ENCODE measurements at places on chromosomes 16 and 17.

DNA sequence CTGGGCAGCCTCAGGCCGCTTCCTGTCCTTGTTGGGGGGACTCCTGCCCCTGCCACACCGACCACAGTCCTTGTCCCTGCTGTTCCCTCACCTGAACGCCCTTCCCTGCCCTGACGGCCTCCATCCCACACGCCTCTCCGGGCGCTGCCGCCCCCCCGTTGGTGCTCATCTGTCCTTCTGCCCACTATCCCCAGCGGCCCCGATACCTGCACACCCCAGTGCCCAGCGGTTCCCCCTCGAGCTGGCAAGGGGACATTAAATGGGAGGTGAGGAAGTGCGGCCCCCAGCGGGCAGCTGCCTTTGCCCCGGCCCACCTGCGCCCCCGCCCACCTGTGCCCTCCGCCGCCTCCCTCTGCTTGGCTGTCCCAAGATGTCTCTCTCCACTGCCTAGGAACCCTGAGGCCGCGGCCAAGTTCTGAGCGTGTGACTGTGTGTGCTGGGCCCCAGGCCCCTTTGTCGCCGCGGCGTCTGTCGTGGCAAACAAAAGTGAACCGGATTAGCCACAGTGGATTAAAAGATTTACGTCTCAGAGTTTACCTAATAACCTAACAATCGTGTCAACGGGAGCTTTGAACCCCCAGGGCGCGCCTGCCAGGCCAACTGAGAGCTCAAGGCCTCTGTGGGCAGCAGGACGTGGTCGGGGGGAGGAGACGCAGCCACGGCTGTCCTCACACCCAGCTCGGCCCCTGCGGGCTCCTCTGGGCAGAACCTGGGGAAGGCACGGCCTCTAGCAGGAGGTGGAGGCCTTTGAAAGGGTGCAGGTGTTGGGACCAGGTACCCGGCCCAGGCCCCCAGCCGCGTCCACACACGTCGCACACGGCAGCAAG is 7.6 kb upstream of the AXIN1 start:
- no peak for DNase-seq

DNA sequence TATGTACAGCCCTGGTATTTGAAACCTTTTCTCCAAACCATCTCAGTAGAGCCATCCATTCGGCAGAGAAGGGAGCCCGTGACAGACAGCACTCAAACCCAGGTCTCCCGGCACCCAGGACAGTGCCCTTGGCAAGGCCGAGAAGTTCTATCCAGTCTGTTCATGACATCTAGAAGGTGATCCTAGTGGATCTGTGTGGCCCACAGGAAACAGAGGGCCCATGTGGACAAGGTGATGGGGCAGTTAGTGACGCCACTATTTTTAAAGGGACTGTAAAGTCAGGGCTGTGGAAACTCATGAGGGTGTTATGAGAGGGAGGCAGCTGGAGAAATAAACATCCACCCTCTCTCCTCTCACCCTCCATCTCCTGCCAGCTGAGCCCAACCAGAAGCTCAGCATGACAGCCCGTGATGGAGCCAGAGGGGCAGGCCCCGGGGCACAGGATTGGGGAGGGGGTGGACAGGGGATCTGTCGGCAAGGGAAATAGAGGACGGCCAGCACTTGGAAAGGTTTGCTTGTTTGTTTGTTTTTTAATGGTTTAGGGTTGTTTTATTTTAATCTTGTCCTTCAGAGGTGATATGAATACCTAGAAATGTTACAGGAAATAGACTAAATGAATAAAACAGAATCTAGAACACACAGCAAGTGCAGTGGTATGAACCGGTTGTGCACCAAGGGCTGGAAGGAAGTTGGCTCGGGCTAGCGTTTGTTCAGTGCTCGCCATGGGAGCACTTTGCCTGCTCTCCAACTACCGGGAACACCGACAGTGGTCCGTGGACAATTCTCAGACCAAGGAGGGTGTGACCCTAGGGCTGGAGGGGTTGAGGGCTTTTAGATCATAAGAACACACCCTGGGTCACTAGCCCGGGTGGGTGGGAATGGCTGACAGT is 17.1 kb downstream of the MYLK3 start:
- no peak for DNase-seq

DNA sequence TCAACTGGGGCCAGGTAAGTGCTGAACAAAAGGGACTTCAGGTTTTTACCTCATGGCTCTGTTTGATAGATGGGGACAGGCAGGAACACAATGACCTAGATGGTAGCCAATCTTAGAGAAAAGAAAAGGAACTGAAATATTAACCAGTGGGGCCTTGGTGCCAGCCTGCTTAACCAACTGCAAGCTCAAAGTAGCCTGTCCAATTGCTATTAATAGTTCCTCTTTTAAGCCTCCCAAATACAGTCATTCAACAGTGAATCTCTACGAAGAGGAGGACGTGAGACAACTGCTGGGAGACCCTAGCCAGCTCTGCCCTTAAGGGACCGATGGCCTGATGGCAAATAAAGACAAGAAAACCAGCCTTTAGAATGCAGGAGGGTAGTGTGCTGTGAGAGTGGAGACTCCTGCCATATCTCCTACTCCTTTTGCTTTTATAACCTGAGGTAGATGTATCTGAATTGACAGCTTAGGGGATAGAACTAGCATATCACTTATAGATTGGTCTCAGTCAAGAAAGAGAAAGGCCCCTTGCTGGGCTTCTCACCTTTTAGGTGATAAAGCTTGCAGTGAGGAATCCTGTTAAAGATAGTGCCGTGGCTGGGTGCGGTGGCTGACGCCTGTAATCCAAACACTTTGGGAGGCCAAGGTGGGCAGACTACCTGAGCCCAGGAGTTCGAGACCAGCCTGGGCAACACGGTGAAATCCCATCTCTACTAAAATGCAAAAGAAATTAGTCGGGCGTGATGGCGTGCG is 28.3 kb downstream of the ARSG start:
- no peak for DNase-seq

GRCh38 chr16:1715220-1715619 is 9.2 kb downstream of the MAPK8IP3 start:
- no peak for DNase-seq

GRCh38 chr17:76527430-76528111 is 9.9 kb downstream of the CYGB start:
- no peak for DNase-seq

DNA sequence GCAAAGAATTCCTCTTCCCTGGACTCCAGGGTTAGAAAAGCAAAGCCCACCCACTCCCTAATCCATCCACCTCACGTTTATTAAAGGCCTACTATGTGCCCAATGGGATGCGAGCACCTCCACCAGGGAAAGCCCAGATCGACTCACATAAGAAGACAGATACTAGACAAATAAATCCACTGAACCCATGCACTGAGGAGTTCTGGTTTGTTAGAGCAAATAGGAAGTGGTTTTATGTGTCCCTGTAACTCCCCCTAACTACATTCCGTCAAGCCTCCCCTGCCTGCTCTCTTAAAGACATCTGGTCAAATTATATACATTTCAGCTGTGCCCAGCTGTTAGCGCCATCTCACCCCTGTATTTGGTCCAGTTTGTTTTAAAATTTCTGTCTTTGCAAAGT is 218.5 kb upstream of the RPL38 start:
- no peak for DNase-seq

DNA sequence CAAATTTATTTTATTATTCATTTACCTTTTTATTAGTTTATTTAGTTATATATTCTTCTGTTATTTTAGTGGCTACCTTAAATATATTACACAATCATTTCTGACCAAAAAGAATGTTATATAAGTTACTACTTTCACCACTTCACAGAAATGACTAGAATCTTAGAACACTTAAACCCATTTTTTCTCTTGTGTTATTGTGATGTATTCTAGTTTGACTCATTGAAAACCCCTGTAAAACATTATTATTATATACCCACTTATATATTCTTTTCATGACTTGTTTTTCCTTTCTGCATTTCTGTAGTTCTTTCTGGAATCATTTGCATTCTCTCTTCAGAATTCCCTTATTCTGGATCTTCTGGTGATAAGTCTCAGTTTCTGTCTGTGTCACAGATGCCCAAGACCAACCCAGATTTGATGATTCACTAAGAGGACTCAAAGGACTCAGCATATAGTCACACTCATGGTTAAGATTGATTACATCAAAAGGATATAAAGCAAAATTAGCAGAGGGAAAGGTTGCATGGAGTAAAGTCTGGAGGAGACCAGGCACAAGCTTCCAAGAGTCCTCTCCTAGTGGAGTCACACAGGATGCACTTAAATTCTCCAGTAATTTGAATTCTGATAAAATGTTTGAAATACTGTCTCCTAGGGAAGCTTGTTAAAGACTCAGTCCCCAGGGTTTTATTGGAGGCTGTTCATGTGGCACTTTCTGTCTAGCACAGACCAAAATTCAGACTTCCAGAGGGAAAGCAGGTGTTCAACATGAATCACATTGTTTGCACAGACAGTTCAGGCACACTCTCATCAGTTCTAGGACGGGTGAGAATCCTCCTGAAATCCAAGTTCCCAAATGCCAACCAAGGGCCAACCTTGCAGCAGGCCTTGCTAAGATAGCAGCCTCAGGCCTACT is 7.7 kb downstream of the GINS3 start:
- DNase-seq = no peak

DNA sequence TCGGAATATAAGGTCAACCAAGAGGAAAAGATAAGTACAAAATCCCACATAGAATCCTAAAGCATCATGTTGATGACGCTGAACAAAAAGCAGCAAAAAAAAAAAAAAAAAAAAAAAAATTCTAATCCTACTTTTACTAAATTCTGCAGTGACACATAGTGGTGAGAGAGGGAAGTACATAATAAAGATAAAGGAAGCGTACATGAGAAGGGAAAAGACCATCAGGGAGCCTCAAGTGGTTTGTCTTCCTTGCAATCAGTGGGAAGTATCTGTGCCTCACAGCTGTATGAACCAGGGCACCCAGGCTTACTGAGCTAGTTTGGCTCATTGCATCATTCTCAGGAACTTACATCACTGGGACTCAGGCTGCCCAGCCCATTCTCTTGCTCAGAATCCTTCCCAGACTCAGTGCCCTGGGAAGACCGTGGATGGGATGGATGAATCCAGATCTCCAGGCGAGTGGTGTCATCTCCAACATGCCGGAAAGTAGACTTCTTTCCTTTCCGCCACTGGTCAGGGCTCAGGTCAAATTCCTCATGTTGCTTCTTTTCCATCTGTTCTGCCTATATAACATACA is 21.2 kb downstream of the SMG6 start:
- no peak for DNase-seq

DNA sequence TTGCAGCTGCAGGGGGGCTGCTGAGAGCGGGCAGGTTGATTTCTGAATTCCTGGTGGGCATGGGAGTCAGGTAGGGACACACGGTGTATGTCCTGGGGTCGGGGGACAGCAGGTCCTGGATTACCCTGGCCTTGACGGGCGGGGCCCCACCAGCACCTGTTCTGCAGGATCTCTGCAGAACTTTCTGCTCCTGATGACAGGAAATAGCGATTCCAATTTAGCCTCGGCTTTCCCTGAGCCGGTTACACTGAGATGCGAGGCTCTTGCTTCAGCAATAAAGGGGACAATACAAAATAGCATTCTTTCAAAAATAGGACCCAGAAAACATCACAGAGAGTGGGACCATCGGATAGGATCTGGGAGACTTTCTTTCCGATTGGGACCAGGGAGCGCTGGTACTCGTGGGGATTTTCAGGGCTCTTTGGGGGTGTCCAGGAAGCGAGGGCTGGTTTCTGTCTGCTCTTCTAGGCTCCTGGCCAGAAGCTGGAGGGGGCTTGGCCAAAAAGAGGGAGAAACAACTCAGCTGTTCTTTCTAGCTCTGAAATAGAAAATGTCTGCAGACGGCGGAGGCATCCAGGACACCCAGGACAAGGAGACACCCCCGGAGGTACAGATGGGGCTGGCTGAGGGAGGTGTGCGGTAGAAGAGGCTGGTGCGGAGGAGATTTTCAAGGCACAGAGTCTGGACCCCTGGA is 642 bp downstream of the ZNF205 start:
- no peak for DNase-seq

GRCh38 chr16:27448532-27449433 is 46.8 kb downstream of the IL21R start:
- no peak for DNase-seq

GRCh38 chr16:13061691-13062090 is 160.3 kb downstream of the SHISA9 start:
- DNase-seq = no peak

GRCh38 chr16:48498769-48499631 is 111.0 kb downstream of the N4BP1 start:
- no peak for DNase-seq

DNA sequence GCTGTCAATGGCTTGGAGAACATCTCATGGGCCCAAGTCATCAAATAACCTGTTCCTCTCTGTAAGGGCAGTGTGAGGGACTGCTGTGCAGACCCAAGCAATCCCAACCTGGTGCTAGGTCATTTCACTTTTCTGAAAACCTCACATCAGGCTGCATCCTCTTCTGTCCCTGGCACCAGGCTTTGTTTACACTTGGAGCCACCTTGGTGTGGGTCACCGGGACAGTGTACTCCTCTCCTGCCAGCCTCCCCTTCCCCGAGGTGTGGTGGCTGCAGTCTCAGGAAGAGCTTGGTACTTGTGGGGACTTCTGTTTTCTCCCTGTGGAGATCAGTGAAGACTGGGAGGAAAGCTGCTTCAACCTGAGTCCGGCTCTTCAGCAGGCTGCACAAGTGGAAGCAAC is 12.4 kb downstream of the SLC7A6OS start:
- DNase-seq = no peak

DNA sequence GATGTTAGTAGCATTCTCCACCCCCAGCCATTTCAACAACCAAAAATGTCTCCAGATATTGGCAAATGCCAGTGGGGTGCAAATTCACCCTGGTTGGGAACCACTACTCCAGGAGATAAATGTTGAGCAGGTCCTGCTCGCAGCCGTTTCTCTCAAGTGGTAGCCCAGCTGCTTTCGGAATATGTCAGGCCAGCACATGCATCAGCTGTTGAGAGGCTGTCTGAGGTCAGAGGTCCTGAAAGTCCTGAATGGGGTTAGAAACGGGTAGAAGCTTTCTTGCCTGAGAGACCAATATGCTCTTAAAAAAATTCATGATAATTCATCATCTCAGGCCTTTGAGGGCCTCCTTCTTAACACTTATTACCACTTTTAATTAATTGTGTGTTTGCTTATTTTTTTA is 31.0 kb downstream of the TEKT5 start:
- no peak for DNase-seq

DNA sequence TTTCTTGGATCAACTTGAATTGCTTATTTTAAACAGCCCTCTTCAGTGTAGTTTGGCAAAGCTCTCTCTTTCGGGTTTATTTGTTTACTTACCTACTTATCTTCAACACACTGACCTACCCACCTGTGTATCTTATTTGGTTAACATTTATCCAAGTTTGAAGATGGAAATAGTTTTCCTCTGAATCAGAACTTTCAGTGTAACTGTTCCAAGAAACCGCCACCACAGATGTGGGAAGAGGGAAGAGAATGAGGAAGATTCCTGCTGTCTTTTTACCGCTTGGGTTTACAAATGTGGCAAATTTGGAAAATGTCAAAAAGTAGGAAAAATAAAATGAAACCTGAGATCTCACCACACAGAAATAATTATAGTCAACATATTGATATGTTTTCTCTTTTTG is 115.8 kb downstream of the MSI2 start:
- DNase-seq = no peak

- no peak for DNase-seq
Observed at GRCh38 chr17:77740481-77740880, 218.0 kb upstream of the TNRC6C start.

GRCh38 chr16:69223882-69224281 is 36.9 kb downstream of the SNTB2 start:
- no peak for DNase-seq

All from GM12891 (cell line).